ENCODE measurements at places on chromosomes 5 and 9. TPM values are rescaled to one million over a fixed set of nuclear protein-coding genes. Genes with fewer than 3 reads are reported as not detected.

GRCh38 chr5:172407822-172408221 lies 46.5 kb downstream of the SH3PXD2B start:
- no peak overlapping the region for H3K4me3 ChIP-seq
- H3K27me3 ChIP-seq = no peaks in the 10 kb centered on the region

GRCh38 chr5:89421035-89421434 lies 538.1 kb upstream of the MEF2C start:
- H3K27ac ChIP-seq = no peak overlapping the region
- no peaks in the 10 kb centered on the region for H3K4me1 ChIP-seq
- H3K36me3 ChIP-seq = no peaks in the 10 kb centered on the region
- no peak for DNase-seq
- no peak overlapping the region for H3K4me3 ChIP-seq

DNA sequence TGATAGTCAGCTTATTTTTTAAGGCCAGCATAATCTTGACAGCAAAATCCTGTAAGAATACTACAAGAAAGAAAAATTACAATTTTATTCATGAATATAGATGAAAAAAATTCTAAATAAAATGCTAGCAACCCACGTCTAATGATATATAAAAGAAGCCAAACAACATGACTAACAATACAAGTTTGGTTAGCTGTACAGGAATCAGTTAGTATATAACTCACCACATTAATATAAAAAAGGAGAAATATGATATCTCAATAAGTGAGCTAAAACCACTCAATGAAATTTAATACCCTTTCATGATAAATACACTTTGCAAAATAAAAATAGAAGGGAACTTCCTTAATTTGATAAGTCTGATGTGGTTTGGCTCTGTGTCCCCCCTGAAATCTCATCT lies 139.7 kb upstream of the MAN2A1 start:
- no peaks in the 10 kb centered on the region for H3K36me3 ChIP-seq
- no peaks in the 10 kb centered on the region for H3K27me3 ChIP-seq
- no peak overlapping the region for H3K27ac ChIP-seq
- H3K4me3 ChIP-seq = no peak overlapping the region

DNA sequence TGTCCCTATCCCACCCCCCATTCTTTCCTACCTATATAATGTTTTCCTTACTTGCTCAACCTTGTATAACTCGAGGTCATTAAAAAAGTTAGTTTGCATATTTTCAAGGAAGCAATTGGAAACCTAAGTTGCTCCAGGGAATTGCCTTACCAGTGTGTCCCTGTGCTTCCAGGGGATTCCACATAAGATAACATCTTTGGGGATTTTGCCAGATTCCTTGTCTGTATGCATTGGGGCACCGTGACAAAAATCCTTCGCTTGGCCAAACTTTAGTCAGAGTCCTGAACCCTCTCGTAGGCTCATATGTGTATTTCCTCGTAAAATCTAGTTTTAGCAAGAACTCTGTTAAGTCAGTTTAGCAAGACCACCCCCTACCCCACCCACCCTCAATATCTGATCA lies 14.7 kb upstream of the OSMR start:
- H3K4me1 ChIP-seq = no peaks in the 10 kb centered on the region
- H3K4me3 ChIP-seq = no peak overlapping the region
- H3K36me3 ChIP-seq = no peaks in the 10 kb centered on the region
- H3K27me3 ChIP-seq = no peaks in the 10 kb centered on the region
- DNase-seq = no peak
- H3K27ac ChIP-seq = no peak overlapping the region

GRCh38 chr9:69093471-69094103 lies 58.0 kb downstream of the FXN start:
- H3K27me3 ChIP-seq = no peaks in the 10 kb centered on the region
- no peak overlapping the region for H3K4me3 ChIP-seq
- no peak for DNase-seq
- peaks cover 3% of the 10 kb centered on the region for H3K4me1 ChIP-seq

DNA sequence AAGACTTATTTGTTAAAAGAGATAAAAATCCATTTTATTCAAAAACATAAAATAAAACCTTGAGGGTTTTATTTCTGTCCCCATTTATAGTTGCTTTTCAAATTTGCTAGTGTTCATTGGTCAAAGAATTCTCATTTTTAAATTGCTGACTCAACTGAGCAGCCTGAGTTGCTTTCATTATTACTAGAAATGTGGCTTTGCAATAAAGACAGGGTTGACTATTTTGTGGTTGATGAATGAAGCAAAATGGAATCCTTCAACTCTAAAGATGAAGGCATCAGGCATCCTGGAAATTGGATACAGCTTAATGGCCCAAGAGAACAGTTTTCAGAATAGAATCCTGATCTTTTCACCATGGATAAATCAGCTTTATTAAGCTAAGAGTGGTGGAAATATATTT lies 23.9 kb upstream of the PPP3R2 start:
- no peaks in the 10 kb centered on the region for H3K27me3 ChIP-seq
- H3K4me1 ChIP-seq = no peaks in the 10 kb centered on the region
- H3K27ac ChIP-seq = no peak overlapping the region
- no peak overlapping the region for H3K4me3 ChIP-seq
- no peaks in the 10 kb centered on the region for H3K36me3 ChIP-seq

- no peaks in the 10 kb centered on the region for H3K4me1 ChIP-seq
- H3K36me3 ChIP-seq = no peaks in the 10 kb centered on the region
- H3K4me3 ChIP-seq = no peak overlapping the region
- H3K27ac ChIP-seq = no peak overlapping the region
These were observed 15.8 kb downstream of the RICTOR start for GRCh38 chr5:39058178-39058921.

GRCh38 chr9:15156241-15156640 lies 150.8 kb downstream of the TTC39B start:
- H3K36me3 ChIP-seq = no peaks in the 10 kb centered on the region
- no peaks in the 10 kb centered on the region for H3K27me3 ChIP-seq
- no peaks in the 10 kb centered on the region for H3K4me1 ChIP-seq
- H3K4me3 ChIP-seq = no peak overlapping the region
- H3K27ac ChIP-seq = no peak overlapping the region
- no peak for DNase-seq

GRCh38 chr9:22154064-22154463 lies 145.0 kb upstream of the CDKN2B start:
- no peak overlapping the region for H3K27ac ChIP-seq
- no peaks in the 10 kb centered on the region for H3K36me3 ChIP-seq
- no peak overlapping the region for H3K4me3 ChIP-seq
- H3K27me3 ChIP-seq = no peaks in the 10 kb centered on the region
- DNase-seq = no peak

DNA sequence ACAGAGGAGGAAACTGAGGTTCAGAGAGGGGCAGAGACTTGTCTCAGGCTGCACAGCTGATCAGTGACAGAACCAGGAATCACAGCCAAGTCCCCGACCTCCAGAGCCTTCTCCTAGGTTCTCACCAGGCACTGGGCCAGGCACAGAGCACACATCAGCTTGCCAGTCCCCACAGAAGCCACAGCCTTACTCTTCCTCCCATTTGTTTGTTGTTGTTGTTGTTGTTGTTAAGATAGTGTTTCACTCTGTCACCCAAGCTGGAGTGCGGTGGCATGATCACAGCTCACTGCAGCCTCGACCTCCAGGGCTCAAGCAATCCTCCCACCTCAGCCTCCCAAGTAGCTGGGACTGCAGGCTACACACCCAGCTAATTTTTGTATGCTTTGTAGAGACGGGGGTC lies 41.4 kb downstream of the NAIF1 start:
- H3K36me3 ChIP-seq = no peaks in the 10 kb centered on the region
- H3K27ac ChIP-seq = no peak overlapping the region
- H3K4me3 ChIP-seq = no peak overlapping the region
- H3K27me3 ChIP-seq = no peaks in the 10 kb centered on the region
- no peaks in the 10 kb centered on the region for H3K4me1 ChIP-seq

DNA sequence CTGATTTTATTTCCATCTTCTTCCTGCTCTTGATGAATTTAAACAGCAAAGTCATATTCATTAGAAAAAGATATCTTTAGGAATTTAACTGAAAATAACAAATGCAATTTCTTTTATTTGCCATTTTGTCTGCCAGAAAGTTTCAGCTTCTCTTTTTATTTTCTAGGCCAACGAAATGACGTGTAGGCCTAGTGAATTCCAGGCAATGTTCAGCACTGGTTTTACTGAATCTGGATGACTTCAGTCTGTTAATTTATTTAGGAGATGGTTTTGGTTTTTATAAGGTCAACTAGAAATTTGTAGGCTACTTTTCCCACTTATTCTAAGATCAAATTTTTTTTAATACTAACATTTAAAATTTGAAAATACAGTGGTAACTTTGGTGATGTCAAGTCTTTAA lies 129.1 kb upstream of the VCAN start:
- H3K4me1 ChIP-seq = no peaks in the 10 kb centered on the region
- no peak overlapping the region for H3K27ac ChIP-seq
- H3K27me3 ChIP-seq = no peaks in the 10 kb centered on the region
- DNase-seq = no peak

GRCh38 chr9:38404314-38404713 lies 11.8 kb downstream of the ALDH1B1 start:
- H3K4me3 ChIP-seq = no peak overlapping the region
- H3K4me1 ChIP-seq = no peaks in the 10 kb centered on the region
- no peak overlapping the region for H3K27ac ChIP-seq
- H3K36me3 ChIP-seq = no peaks in the 10 kb centered on the region
- DNase-seq = no peak

GRCh38 chr5:107809201-107810034 lies 138.7 kb upstream of the EFNA5 start:
- H3K27ac ChIP-seq = no peak overlapping the region
- H3K4me3 ChIP-seq = no peak overlapping the region
- H3K27me3 ChIP-seq = no peaks in the 10 kb centered on the region
- no peaks in the 10 kb centered on the region for H3K36me3 ChIP-seq
- H3K4me1 ChIP-seq = peaks cover 6% of the 10 kb centered on the region
- no peak for DNase-seq

- H3K36me3 ChIP-seq = no peaks in the 10 kb centered on the region
- no peaks in the 10 kb centered on the region for H3K27me3 ChIP-seq
- H3K4me1 ChIP-seq = no peaks in the 10 kb centered on the region
- H3K4me3 ChIP-seq = no peak overlapping the region
These were observed 649.4 kb downstream of the CCDC171 start for GRCh38 chr9:16202221-16202620.

GRCh38 chr9:28329323-28329722 lies 756.0 kb upstream of the C9orf72 start:
- no peak overlapping the region for H3K27ac ChIP-seq
- no peaks in the 10 kb centered on the region for H3K4me1 ChIP-seq
- no peak for DNase-seq
- H3K36me3 ChIP-seq = no peaks in the 10 kb centered on the region

DNA sequence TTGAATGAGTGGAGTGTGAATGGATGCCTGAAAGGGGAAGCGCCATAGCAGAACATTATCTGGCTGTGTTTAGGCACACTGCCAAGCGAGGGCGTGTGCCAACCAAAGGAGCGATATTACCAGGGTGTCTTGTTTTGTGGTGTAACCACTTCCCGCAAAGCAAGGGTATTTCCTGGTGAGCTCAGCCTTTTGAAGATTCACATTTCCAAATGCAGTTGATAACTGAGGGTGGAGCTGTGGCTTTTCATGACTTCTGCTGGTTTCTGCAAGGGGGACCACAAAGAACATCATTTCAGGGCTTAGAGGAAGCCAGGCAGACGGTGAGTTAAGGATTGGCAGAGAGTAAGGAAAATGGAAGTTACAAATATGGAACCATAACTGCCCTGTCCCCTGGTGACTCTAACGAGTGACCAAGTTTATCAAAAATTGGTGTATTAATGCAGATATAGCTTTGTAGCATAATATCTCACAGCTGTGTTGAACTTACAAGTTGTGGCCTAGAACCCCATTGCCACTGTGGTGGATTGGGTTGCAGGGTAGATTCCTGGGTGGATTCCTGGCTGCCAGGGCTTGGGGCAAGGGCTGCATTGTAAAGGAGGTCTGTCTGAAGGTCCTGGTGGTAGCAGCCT lies 71.4 kb downstream of the RALGPS1 start:
- no peaks in the 10 kb centered on the region for H3K36me3 ChIP-seq
- DNase-seq = no peak
- H3K27me3 ChIP-seq = no peaks in the 10 kb centered on the region

DNA sequence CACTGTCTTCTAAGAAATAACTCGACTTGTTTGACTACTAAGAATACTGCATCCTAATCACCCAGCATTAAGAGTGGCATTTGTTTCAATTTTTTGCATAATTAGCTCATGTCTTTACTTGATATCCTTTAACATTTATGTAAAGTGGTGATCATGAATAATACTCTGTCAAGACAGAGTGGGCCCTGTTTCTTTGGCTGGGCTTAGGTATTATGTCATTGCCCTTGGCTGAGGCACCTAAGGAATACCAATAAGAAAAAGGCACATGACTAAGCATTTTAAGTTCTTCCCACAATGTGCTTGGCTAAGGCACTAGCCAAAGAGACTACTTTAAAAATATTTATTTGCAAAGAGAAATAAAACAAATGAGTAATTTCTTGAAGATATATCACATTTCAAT lies 308.1 kb downstream of the CTNND2 start:
- H3K4me3 ChIP-seq = no peak overlapping the region
- peak overlapping the region; percentile 60 for H3K27ac ChIP-seq
- H3K27me3 ChIP-seq = no peaks in the 10 kb centered on the region
- no peak for DNase-seq
- no peaks in the 10 kb centered on the region for H3K36me3 ChIP-seq
- peaks cover 42% of the 10 kb centered on the region for H3K4me1 ChIP-seq

DNA sequence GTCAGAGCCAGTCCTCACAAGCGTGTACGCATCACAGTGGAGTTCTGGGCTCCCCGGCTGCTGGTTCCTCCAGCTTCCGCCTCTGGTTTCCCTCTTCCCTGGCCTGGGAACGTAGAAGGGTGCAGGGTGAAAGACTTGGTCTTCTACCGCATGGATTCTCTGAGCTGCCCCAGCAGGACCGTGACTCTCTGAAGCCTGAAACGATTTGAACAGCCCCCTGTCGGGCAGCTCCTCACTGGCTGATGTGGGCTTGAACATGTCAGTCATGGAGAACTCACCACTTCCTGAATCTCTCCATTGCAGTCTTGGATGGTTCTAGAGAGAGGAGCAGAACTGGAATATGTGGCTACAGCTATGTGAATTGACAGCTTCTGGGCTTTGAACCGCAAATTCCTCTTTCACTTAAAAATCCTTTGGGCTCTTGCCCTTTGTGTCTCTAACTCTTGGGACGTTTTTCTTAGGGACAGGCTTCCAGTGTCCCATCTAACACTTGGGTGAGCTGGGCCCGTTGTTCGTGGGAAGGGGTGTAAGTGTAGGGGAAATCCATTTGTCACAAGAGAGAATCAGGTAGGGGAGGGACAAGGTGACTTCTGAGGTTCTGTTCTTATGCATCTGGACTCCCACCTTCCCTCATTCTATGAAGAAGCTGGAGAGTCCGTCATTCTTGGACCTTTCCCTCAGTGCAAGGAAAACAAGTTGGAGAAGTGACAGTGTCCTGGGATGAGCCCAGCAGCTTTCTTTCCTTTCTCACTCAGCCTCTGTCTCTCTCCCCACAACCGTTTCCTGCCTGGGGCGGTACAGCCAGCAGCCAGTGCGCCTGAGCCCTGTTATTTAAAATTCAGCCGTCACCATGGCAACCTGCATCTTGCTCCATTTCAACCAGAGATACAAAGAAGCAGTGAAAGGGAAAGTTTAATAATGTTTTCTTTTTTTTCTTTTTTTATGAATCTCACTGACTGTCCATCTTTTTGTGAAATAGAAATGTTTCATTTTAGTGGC lies 84.7 kb downstream of the PTTG1 start:
- no peaks in the 10 kb centered on the region for H3K27me3 ChIP-seq
- H3K27ac ChIP-seq = no peak overlapping the region
- no peaks in the 10 kb centered on the region for H3K4me1 ChIP-seq
- no peak overlapping the region for H3K4me3 ChIP-seq
- DNase-seq = no peak

The C5orf63 gene
- total RNA-seq = 7.6 TPM

The BICD2 gene
- 13.7 TPM for total RNA-seq

The PCDHB15 gene
- not detected for total RNA-seq

The ARHGEF39 gene
- 32.8 TPM for total RNA-seq

The ADRB2 gene
- not detected for total RNA-seq

The ADAMTS12 gene
- total RNA-seq = not detected

The TPPP gene
- total RNA-seq = 0.28 TPM

The SPATA31C1 gene
- not detected for total RNA-seq
